Dorsolateral prefrontal cortex (tissue), 122 donors: ENCODE measurements at places on chromosomes 16 and 17.

DNA sequence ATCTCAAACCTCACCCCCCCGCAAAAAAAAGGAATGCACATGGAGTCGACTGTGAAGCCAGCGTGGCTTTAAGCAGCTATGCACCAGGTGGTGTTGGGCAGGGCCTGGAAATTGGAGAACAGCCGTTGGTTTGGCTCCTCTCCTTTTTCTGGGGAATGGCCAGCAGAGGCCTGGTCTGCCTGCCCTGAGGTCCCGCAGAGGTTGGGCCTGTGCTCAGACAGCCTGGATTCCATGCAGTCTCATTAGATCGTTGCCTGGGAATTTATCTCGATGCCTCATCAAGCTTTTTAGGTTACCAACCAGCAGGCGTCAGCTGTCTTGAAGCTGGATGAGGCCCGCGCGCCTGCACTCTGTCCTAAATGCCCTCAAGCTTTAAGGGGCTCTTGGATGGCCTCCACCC, 9.8 kb downstream of the SLC12A3 start:
- DNase-seq = no peak

- DNase-seq = no peak
Observed at GRCh38 chr17:2931876-2932275, 131.5 kb downstream of the OR1D5 start.

GRCh38 chr17:66564992-66565465, 262.6 kb downstream of the PRKCA start:
- no peak for DNase-seq

DNA sequence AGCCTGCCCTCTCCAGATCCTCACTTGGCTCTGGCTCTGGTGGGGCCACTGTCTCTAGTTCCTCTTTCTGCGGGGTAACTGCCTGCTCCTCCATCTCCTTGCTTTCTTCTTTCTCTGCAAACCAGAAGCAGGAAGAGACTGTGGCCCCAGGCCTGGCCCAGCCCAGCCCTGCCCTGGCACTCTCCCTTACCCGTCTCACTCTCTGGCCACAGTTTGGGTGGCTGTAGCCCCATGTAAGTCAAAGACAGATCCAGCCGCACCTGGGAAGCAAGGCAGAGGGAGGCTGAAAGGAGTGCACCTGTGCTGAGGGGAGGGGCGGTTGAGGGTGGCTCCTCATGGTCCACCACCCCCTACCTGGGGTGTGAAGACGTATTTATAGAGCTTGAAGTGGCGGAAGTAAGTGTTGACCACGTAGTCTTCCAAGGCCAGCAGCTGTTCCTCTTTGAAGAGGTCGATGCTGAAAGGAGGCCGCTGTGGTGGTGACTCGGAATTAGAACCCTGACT, 2.8 kb downstream of the CFAP119 start:
- DNase-seq = no peak

DNA sequence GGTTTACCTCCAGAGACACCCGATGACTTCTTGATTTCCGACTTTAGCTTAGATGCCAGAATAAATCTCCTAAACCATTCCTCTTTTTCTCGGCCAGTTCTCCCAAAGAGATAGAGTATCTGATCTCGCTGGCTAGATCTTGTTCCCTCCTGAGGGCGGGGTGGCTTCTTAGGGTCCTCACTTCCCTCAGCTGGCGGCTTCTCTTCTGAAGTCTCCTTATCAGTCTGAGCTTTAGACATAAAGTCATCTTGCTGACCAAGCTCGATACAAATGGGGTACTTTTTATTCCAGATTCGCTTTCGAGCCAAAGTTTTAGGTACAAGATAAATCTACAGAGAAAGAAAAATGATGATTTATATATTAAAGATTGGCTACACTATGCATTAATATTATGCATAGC, 63.6 kb upstream of the ERN1 start:
- no peak for DNase-seq

DNA sequence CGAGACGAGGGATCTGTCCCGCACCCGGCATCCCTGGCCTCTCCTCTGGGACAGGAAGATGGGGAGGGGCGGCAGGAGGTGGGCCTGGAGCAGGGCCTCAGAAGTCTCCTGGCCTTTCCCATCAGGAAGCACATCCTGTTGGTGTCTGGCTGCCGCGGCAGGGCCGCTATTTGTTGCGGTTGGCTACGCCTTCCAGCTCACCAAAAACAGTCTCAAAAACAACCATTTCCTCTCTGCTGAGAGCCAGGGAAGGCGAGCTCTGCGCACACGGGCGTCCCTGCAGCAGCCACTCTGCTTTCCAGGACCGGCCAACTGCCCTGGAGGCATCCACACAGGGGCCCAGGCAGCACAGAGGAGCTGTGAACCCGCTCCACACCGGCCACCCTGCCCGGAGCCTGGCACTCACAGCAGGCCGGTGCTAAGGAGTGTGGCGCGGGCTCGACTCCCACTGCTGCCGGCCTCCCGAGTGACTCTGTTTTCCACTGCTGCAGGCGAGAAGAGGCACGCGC, at the start of gene TMEM204:
TMEM204 (plus strand) TSS at position 224 of the 509 bp plus-strand sequence. CDS start 610 bp downstream, outside the sequence.
- no peak for DNase-seq

DNA sequence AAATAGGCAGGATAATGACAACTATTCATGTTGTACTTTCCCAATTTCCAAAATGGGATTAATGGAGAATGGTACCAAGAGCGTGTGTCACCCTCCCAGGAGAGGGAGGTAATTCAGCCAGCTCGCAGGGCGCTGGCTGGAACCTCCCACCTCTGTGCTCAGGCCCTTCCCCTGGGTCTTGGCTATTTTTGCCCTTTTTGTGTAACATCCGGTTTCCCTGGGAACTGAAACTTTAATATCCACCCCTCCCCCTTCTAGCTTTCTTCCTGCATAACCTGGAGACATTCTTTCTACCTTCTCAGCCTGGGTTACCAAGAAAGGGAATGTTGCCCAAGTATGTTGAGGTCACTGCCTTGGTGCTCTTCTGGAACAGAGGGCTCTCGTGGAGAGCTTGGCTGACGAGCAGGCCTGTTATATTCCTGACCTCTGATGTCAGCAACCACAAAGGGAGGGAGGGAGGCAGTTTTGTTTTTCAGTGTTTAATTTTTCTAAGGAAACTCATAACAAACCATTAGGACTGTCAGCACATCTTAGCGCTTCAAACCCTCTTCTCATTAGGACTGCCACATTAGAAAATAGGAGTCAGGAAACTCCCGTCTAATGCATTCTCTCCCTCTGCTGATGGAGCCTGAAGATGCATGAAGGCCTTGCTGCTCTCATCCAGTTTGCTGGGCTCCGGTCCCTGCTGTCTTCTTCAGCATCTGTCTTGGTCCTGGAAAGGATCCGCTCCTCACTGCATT, 25.6 kb downstream of the ITGB3 start:
- no peak for DNase-seq

DNA sequence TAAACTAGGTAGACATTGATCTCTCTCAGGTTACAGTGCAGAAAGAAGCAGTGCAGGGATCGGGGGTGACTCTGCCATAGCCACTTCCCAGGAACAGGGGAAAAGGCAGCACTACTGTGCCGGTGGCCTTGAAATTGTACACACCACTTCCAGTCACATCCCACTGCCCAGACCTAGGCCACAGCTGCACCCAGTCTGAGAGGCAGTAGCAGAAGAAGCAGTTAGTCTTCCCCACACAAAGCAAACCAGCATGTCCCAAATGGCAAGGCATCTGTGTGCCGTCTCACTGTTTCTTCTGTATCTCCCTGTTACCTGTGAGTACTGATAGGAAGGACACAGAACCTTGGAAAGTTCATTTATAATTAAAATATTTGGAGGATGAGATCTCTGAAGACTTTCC, 47.0 kb downstream of the TMC6 start:
- no peak for DNase-seq

DNA sequence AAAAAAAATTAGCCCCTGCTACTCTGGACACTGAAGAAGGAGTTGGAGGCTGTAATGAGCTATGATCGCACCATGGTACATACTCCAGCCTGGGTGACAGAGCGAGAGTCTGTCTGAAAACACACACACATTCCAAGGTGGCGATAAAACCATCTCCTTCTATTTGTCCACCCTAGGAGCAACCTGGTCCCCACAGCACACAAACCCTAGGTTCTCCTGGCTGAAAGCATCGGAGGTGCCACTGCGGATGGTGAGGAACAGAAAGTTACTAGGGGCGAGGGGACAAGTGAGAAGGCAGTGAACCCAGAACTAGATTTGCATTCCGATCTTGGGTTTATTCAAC, 1.4 kb upstream of the ECI1 start:
- DNase-seq = no peak

- DNase-seq = no peak
Observed at GRCh38 chr17:6085812-6086211, 15.6 kb downstream of the WSCD1 start.

- no peak for DNase-seq
Observed at GRCh38 chr16:28110479-28110878, 47.0 kb upstream of the GSG1L start.

- no peak for DNase-seq
Observed at GRCh38 chr16:65176603-65177002, 54.7 kb upstream of the CDH11 start.

DNA sequence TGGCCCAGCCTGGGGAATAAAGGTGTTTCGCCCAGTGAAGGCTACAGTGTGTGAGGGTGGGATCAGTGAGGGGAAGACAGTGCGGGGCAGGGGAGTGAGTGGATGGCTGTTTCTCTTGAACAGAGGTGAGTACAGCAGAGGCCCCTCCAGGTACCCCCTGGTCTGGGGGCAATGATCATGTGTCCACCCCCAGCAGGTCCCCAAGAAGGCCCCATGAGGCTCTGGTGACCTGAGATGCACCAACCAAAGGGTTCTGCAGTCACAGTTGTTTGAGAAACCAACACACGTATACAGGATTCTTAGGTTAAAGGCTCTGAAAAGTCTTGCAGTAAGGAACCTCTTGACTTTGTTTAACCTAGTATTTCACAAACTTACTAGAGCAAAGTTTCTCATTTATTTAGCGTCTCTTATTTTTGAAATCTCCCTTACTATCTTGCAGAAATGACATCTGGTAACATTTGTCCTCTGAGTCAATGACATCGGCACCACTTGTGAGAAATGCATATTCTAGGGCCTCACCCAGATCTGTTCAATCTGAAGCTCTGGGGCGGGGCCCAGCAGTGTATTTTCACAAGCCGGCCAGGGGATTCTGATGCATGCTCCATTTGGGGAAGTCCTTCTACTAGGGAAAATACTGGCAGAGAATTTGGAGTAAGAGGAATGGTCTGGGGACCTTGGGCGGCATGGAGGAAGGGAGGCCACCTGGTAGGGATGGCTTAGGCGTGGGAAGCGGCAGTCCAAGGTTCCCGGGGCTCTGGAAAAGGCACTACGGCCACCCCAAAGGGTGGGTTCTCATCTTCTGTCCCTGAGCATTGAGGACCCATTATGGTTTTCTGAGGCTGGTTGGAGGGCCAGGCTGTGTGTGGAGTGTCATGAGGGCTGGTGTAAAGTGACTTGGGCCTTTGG, 217.3 kb downstream of the NTN1 start:
- DNase-seq = no peak

DNA sequence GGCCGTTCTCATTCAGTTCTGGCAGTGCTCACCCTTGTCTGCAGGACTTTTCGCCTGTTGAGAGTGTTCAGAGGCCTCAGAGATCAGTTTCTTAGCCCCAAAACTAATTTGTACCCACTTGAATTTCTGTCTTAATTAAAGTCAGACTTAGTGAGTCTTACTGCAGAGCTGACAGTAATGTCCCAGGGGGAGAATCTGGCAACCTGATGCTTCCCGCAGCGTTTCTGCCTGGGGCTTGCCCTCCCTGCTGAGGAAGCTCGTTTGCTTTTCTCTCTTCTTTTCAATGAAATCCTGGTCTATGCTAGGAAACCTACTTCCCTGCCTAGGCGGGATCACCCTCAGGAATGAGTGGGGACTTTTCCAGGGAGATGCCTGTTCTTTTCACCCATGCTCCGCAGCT, 25.3 kb downstream of the DBNDD1 start:
- DNase-seq = no peak

- no peak for DNase-seq
Observed at GRCh38 chr16:59274141-59274540, 540.0 kb upstream of the GOT2 start.

DNA sequence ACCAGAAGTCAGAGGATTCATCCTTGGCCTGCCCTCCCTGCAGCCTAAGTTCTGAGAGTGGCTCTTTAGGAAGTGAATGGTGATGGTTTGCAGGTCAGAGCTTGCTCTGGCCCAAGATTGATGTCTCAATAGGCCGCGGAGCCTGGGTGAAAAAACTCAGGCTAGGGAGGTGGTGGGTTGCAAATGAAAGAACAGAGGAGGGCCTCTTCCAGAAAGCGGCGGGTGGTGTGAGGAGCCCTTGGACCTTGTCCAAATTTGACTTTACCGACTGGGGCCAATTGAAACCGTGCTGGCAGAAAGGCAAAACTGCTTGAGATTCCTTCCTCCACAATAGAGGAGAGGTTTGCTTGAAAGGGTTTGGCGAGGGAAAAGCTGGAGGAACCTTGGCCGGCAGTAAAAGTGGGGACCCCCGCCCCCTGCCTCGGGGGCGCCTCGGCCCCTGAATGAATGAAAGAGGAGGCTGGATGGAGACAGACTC, 331.3 kb downstream of the SEC14L1 start:
- no peak for DNase-seq

DNA sequence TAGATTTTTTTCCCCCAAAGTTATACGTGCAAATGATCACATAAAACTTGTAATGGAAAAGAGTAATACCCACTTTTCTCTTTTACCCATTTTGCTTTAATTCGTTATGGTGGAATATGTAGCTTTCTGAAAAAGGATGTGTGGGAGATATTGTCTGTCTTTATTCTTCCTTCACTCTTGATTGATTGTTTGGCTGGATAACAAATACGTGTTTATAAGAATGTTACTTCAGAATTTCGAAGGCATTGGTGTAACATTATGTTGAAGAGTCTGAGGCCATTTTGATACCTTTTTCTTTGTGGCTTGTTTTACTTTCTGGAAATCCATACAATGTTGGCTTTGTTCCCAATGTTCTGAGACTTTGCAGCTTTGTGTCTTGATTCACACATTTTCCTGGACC, 71.4 kb downstream of the BCAS3 start:
- no peak for DNase-seq

DNA sequence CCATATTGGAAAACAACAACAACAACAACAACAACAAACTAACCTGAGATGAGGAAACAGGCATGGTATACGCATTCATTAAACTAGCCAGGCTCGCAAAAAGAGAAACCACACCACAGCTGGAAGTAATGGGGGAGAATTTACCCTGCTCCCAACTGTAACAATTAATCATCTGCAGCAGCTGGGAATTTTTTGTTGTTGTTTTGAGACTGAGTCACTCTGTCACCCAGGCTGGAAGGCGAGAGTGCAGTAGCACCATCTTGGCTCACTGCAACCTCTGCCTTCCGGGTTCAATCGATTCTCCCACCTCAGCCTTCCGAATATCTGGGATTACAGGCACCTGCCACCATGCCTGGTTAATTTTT, 16.3 kb downstream of the PRPSAP1 start:
- DNase-seq = no peak

GRCh38 chr17:48153691-48154358, 46.3 kb downstream of the SNX11 start:
- no peak for DNase-seq

- DNase-seq = no peak
Observed at GRCh38 chr16:50238868-50239301, 27.5 kb upstream of the ADCY7 start.
